Stimulated activated CD4-positive, alpha-beta T cell treated with anti-CD3 and anti-CD28 coated beads, Interleukin-2, amount 100 ng/mL, for 24 hours (primary cell): ENCODE measurements at places on chromosomes 6 and 20.
A peak's percentile ranks its signal among the peaks of the same experiment; 100 is the strongest.

DNA sequence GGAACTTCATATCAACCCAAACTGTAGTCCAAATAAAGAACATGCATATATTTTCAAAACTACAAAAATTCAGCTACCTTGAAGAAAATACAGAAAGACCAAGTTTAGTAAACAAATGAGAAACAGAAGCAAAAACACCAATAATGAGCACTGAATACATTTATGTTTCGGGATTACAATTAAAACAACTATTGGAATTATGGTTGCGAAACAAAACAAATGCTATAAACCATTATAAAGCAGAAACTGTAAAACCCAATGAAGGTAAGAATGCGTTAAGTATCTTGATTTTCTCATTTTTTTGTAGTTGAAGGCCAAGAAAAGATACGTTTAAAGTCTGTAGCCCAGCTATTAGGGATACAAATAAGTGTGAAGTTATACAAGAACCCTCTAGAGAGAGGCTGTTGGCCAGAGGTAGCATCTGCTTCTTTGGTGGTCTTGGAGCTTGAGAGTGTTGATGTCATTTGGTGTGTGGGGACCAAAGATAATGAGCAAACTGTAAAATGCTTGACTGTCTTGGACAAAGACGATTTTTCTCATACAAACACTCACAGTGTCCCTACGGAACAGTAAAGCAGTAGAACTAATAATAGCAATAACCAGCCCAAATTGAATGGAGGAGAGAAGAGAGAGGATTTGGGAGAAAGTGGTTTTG, 111.5 kb downstream of the PRND start:
- DNase-seq = no peak

DNA sequence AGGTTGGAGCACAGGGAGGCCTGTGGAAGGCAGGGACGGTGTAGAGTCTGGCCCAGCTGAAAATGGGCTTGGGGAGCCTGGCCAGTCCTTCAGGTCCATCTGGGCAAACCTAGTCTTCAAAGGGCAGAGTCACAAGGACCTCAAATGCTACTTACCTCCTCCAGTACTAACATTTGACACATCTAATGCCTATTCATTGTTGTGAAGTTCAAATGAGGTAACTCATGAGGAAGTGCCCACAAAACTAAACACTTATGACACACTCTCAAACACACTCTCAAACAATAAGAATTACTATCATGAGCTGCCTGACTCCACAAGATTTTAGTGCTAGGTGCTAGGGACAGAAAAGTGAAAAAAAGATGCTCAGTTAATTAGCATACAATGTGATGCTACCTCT, 27.1 kb downstream of the DAAM2 start:
- DNase-seq = no peak

- DNase-seq = peak; percentile 44
Observed at GRCh38 chr6:151388997-151389617, 2.3 kb downstream of the ZBTB2 start.

DNA sequence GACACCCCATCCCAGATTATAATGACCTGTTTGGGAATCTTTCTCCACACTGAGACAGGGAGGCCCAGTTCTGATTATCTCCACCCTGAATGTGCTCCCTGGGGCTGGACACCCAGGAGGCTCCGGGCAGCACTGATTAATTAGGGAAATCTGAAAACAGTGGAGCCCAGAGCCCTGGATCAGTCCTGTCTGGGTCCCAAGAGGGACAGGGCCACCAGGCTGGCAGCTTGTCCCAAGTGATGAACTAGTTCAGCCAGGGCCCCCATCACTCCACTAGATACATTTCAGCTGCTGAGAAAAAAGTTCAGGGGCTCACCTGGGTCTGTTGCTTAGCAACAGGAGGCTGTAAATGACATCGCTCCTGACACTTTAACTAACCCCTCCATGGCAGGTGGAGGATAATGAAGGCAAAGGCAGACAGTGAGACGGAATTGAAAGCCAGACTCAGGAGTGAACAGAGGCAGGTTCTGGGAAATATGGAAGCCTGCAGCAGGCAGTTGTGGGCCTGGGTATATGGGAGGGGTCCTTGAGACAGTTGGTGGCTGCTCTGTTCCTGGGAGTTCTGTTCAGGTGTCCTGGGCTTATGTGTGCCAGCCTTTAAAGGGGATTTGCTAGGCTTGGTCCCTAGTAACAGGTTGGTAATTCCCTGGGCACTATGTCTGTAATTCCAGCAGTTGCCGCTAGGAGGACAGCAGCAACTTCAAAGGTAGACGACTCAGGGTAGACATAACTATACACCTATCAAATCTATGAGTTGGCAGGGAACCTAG, 78.3 kb upstream of the CTNNBL1 start:
- peak; percentile 75 for DNase-seq

DNA sequence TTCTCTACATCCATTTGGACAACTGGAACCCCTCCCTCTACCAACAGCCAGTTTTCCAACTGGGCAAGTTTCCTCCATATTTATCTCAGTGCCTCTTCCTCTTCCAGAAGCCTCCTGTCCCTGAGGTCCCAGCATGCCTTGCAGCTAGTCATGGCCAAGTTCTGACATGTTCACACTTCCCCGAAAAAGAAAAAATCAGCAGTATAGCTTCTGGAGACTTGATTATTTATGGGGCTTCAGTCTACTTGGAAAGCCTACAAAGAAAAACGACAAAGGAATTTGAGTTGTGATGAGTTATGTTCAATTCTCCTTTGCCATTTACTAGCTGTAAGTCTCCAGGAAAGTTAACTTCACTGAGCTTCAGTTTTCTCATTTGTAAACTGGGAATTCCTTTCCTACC, 406.5 kb downstream of the MAFB start:
- DNase-seq = no peak

- DNase-seq = no peak
Observed at GRCh38 chr6:111086685-111087084, 618 bp upstream of the SLC16A10 start.

DNA sequence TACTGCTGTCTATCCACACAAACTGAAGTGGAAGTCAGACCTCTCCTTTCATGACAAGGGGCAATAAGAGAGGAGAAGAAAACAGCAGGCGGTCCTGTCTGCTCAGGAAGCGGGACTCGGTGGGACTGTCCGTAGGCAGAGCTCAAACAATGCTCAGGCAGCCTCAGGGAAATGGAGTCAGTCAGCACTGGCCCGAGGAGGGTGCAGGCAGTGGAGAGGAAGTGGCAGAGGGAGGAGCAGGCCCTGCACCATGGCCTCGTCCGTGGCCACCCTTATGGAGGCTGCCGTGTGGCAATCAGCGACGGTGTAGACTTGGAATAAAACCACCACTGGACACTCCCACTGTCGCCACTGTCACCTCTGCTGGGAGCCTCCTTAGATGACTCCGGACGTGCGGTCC, 19.6 kb downstream of the FOXC1 start:
- DNase-seq = no peak
